ENCODE measurements at places on chromosomes 12 and 14.

GRCh38 chr12:67651132-67651695 lies 2.7 kb downstream of the DYRK2 start:
- no peak for DNase-seq

DNA sequence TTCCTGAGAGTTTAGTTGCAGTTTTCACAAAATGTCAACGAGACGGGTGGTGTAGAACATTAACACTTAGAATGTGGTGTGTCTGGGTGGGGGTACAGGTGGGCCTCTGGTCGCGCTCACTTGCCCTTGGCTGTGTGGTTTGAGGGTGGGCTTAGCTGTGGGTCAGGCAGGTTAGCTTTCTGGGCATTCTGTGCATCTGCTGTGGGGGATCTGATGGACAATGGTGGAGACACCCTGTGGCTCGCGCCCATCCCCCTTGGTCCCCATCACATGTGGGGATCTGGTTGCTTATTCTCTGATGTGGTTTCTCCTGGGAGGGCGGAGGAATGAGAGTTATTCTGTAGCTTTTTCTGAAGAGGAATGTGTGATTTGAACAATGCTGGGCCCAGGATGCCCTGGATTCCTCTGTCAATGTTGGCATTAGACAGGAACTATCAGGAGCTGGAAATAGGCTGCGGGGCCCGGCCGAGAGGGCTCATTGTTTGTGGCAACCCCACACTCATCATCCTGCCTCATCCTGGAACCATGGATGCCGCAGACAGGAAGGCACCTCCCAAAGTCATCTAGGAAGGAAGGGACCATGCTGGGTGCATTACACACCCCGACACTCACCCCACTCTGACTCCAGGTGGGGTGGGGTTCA lies 101.6 kb downstream of the TSPAN9 start:
- DNase-seq, result no peak

DNA sequence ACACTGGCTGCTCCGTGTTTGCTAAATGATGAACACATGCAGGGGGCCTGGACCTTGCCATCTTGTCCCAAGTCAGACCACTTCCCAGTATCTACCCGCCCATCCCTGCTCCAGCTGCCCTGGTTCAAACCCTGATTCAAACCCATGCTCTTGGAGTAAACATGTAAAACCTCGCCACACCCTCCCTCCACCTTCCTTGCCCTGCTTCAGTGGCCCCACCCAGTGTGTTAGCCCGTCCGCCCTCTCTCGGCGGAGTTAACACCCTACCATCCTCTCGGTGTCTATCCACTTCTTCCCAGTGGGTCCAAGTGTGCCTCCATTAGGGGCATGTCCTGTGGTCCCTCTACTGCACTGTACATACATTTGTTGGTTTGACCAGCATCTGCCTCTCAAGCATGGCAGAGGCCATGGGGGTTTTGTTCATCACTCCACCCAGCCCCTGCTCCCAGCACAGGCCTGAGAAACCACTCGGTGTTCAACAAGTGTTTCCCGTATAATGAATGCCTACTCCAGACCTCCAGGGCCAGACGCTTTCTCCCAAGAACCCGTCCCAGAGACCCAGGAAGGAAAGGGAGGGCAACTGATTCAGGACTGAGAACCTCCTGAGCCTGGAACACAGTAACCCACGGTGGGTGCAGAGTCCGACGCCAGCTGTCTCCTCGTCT lies 37.1 kb downstream of the P2RX4 start:
- no peak for DNase-seq

DNA sequence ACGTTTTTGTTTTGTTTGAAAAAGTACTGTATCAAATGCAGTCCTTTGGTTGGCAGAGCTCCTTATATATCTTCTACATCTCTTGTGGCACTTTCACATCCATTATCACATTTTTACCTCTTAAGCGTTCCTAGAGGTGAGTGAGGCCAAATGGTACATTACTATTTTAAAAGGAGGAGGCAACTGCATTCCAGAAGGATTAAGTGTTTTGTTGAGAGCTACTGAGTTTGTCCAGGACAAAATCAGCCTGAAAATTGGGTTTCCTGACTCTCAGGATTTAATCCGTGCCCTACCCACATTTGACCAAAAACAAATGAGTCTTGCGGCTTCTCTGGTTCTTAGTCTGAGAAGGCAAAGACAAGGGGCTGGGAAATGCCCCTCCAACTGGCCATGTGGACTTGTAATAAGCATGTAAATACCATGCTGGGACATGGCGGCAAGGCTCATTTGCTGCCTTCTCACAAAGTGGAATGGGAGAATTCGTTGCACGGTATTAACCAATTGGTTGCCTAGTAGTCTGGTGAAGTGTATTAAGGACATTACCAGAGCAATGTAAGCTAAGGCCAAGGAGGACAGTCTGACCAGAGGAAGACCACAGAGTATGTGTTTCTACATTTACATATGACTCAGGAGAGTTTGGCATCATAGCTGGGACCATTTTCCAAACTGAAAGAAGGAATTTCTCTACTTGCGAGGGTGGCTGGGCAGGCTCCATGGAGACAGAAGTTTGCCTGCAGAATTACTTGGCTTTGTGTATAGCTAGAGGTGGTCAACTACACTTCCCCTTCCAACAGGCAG lies 175.8 kb upstream of the PLXNC1 start:
- no peak for DNase-seq

DNA sequence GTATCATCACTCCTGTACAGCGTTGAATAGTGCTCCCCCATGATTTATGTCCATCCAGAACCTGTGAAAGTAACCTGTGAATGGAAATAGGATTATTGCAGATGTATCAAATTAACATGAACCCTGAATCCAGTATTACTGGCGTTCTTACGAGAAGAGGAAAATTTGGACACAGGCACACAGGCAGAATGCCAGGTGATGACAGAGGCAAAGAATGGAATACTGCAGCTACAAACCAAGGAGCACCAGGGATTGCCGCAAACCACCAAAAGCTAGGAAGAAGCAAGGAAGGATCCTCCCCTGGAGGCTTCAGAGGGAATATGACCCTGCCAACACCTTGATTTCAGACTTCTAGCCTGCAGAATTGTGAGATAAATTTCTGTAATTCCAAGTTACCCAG lies 113.5 kb upstream of the EGLN3 start:
- no peak for DNase-seq

GRCh38 chr14:95876761-95877538 lies at the start of gene TUNAR:
TUNAR (plus strand) TSS chr14:95876832.
- DNase-seq, result no peak

GRCh38 chr14:66247662-66248193 lies 238.4 kb upstream of the CCDC196 start:
- DNase-seq, result no peak

DNA sequence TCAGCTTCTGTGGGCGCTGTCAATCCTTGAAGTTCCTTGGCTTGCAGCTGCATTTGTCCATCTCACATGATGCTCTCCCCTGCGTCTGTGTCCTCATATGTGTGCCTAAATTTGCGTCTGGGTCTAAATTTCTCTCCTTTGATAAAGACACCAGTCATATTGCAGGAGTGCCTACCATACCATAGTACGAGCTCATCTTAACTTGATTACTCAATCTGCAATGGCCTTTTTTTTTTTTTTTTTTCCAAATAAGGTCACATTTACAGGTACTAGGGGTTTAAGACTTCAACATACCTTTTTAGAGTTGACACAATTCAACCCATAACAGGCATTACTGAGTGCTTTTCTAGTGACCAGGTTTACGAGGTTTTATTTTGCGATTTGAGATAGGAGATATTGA lies 233.3 kb upstream of the TBX3 start:
- no peak for DNase-seq
